ENCODE measurements at places on chromosomes 7 and 10. TPM values are rescaled to one million over a fixed set of nuclear protein-coding genes. Genes with fewer than 3 reads are reported as not detected.

- DNase-seq, result no peak
Measured at GRCh38 chr10:102147561-102147960, 4.6 kb upstream of the NOLC1 start.

Gene NFE2L3
- 1.9 TPM for total RNA-seq

Gene UCN3
- not detected for total RNA-seq

- DNase-seq, result no peak
Measured at GRCh38 chr10:90424730-90425129, 433.1 kb downstream of the HTR7 start.

Data from liver (tissue), 10 donors.